ENCODE measurements at places on chromosomes 12 and 14.

- DNase-seq = no peak
These were observed 12.2 kb upstream of the COL2A1 start for GRCh38 chr12:48016373-48017020.

- DNase-seq = no peak
These were observed 62.4 kb upstream of the ACSS3 start for GRCh38 chr12:81015510-81015909.

DNA sequence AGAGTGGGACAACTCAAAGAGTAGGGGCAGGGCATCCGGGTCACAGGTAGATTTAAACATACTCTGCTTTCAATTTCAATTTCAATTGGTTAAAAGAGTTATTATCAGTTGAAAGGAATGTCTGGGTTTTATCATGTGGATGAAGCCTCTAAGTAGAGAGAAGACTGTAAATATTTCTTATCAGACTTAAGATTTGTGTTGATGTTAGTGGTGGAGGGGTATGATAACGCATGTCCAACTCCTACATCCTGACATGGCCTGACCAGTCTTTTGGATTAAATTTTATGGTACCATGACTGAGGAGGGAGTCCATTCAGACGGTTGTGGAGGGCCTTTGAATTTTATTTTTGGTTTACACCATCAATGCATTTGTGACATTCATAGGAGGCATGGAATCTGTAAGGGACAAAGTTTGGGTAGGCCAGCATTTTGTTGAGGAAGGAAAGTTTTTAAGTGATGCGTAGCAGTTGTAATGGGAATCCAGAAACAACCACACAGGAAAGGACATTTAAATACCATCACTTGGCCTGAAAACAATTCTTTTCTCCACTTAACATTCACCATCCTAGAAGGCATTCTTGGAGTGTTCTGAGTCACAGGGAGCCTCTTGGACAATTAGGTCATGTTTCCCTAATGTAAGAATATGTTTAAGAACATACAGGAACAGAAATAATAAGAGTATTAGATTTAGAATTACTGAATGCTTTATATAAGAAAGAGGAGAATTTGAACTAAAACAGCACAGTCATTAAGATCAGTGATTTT lies 371.9 kb downstream of the ATP23 start:
- DNase-seq = peak; percentile 89

GRCh38 chr12:1634590-1635191 lies 5.7 kb downstream of the WNT5B start:
- DNase-seq = peak; percentile 65

GRCh38 chr14:92709340-92710000 lies 39.0 kb downstream of the LGMN start:
- DNase-seq = no peak

DNA sequence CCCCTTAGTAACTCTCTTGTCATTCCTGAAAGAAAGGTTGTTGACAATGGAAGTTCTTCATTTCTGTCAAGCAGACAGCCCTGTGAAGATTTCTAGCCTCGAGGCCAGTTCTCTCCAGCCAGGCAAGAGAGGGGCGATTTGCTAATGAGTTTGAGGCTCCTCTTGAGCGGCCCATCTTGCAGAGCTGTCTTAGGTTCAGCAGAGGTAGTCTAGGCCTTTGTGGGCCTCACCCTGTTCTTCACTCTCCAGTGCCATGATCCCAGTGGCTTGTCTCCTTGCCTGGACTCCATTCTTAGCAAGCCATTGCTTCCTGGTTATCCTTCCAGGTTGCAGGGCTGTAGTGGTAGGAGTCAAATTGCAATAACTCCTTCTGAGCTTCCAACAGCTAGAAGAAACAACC lies 9.7 kb downstream of the TPH2 start:
- no peak for DNase-seq

GRCh38 chr14:60249321-60250256 lies 568 bp downstream of the PPM1A start:
- DNase-seq = peak; percentile 77

DNA sequence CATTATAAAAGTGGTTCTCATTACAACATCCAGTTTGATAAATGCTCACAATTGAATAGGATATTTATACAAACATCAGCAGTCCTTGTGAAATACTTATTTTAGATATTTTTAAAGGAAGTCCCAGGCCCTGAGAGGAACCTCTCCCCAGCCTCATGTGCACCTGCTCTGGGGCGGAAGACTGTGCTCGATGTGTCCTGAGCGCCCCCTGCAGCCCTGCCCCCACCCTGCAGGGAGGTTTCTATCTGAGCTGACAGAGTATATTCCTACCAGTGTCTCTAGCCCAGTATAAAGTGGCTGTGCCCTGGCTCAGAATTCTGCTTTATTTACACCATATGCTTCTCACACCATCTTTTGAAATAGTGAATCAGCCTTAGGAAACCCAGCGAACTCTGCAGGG lies 1349.1 kb downstream of the TMEM121 start:
- no peak for DNase-seq

DNA sequence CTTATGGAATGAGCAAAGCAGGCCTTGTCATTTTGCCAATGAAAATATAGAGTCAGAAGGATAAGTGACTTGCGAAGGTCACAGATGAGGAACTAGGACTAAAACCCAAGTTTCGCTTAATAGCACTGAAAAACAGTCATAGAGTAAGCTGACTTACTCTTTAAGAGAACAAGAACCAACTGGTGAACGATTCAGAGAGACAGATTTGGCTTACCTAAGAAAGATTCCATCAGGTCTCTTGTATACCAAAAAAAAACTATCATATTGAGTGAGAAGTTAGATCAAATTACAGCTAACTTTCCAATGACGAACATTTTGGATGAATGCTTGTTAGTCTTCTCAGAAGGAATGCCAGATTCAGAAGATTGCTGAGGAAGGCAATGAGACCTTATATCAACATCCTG lies 74.2 kb downstream of the ZFC3H1 start:
- DNase-seq = no peak

GRCh38 chr14:65940056-65940735 lies 527.7 kb downstream of the FUT8 start:
- DNase-seq = no peak

DNA sequence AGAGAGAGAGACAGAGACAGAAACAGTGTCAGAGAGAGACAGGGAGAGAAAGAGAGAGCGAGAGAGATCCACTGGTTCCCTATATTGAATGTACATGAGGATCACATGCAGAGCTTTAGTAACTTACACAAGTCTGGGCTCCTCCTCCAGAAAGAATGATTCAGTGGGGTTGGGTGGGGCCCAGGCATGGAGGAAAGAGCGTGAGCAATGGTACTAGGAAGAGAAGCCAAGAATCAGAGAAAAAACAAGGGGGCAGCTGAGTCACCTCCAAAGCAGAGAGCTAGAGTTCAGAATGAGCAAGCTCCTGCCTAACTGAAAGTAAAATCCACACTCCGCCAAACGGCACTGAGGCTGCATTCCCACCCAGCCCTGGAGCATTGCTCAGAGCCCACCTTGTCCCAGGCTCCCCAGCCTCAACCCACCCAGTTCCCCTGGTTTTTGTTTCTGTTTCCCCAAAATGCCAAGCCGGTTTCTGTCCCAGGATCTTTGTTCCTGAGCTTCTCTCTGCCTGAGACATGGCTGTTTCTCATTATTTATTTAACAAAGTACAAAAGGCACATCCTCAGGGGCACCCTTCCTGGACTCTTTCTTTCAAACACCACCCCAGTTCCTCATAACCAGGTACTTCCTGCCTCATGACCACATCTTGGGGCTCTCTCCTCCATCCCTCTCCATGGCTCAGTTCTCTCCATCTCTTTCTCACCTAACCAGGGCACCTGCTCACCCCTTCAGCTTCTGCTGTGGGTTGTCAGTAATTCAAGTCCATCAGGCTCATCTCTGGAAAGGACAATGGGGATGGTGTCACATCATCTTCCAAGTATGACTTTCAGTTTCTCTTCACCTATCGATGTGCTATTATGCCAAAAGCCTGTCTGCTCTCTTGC lies 670.3 kb upstream of the TBX3 start:
- peak; percentile 97 for DNase-seq

DNA sequence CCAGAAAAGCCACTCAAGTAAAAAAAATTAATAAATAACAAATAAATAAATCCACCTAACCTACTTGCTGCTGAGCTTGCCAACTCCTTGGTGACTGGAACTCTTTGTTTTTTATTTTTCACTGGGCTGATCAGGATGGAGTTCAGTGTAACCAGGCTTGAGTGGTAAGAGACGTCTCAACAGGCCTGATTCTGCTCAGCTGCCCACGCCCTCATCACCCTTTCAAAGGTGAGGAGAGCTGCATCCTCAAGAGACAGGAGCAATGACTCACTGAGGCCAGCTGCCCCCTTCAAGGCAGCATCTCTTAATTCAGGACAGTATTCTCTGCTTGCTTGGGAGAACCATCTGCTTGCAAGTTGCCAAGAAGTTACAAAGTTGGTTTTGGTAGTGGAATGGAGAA lies 111.9 kb upstream of the CPM start:
- no peak for DNase-seq

- peak; percentile 81 for DNase-seq
These were observed 141.3 kb downstream of the TSPAN9 start for GRCh38 chr12:3218228-3219171.

DNA sequence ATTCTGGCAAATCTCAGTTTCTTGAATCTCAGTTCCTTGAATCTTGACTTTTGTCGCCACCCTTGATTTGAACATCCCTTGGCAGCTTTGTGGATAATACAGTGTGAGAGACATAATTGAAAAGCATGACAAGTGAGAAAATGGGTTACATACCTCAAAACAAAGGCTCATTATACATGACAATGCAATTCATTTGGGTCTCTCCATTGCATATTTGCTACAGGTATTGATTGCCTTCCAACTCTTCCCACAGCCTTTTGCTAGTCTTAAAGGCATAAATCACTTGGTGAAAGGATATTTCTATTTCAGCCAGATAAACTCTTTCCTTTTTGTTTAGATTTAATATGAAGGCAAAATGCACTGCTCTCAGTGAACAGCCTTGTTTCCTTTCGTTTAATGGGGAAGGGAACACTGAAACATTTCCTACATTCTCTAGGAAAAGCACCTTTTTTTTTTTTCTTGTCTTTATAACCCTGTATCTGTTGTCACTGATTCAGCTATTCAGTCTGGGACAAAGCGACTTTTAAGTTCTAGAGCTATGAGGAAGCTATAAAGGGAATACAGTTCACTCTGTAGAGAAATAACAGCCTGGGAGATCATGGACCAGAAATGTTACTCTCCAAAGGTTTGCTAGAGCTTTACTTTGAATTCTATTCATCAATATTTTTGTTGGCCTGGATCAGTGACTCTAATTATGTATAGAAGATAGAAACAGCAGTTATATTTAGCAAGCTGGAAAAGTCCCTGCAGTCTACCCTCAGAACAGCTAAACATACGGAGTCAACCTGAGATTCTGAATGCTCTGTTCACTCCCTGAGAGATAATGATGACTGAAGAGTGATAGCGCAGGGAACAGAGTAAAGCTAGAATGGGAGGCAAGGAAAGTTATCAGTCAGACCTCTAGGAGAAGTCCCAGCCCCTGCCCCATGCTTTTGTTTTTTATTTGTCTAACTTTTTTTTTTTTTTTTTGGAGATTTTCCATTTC lies 311.4 kb downstream of the RGS6 start:
- DNase-seq = no peak

GRCh38 chr12:126930234-126930633 lies 1336.7 kb upstream of the TMEM132C start:
- no peak for DNase-seq

GRCh38 chr12:131229426-131230339 lies 276.0 kb downstream of the ADGRD1 start:
- no peak for DNase-seq

DNA sequence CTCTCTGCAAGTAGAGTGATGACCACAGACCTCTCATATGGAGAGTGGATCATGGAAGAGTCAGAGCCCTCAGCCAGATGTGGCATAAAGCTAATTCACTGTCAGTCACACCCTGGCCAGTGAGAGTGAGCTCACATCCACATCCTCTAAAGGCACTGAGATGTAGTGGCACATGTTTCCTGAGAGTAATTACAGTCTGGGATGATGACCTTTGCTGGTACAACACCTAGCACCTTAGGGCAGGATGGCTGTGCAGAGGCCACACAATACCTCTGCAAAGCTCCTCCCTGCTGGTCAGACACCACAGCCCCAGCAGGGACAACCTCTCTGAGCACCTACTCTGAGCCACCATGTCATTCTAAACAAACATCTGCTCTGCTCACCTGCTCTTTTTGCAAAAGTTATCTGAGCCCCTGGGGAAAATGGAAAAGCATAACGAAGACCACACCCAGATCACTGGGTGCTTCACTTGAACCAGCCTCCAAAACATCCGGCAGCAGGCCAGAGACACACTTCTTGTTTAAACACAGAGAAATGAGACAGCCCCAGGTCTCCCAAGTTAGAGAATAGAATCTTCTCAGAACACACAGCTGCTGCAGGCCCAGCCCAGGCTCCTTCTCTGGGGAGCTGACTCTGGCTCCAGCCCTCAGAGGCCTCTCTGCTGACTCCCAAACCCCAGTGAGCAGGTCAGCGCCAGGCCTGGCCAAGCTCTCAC lies 30.3 kb downstream of the PITPNM2 start:
- DNase-seq = no peak

GRCh38 chr12:92551853-92552397 lies 150.9 kb upstream of the PLEKHG7 start:
- DNase-seq = peak; percentile 75

DNA sequence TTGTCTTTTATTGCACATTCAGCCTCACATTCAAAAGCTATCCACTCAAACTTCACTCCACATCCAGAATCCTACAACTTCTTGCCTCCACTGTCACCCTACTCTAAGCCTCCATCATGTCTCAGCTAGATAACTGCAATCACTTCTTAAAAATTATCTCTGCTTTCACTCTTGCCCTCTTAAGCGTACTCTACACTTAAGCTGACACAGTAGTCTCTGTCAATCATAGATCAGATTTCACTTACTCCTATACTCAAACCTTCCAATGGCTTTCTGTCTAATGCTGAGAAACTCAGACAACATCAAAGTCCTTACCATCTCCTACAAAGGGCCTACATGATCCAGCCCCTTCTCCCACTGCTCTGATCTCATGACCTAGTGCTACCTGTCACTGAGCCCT lies 304.1 kb downstream of the ITPR2 start:
- DNase-seq = no peak

- no peak for DNase-seq
These were observed 46.2 kb downstream of the GALNT9 start for GRCh38 chr12:132282950-132283771.

DNA sequence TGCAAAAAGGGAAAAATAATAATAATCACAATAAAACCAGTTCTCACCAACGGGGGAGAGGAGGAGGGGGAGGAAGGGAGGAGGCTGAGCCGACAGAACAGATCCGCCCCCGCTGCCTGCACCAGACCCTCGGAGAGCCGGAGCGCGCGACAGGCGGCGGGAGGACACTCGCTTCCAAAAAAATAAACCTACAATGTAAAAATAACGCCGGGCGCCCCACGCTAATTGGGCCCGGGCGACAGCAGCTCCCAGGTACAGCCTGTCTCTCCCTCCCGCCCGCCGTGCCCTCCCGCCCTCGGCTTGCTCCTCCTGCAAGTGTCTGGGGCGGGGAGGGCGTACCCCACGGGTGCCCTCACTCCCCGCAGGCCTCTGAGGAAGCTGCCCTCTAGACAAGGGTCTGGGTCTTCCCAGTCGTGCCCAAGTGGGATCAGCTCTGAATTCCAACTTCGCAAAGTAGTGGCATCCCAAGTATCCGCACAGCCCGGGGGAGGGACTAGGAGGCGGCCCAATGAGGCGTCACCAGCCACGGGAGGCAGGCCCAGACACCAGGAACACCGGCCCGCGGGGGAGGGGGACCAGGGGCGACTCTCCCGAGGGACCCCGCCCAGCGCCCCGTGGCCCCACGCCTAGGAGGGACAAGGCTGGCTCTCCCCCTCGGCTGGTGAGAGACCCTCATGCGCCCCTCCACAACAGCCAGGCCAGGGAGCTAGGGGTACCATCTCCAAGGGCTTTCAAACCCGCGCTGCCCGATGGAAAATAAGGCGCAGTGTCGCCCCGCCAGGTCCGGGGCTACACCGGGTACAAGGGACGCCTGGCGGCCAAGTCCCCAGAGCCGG lies 1.0 kb downstream of the NCOR2 start:
- DNase-seq = peak; percentile 88

All from mesenchymal stem cell (in vitro differentiated cells and primary cell).